Activated naive CD8-positive, alpha-beta T cell treated with anti-CD3 and anti-CD28 coated beads, Interleukin-2, amount 10 ng/mL, durations not matched to agents 7 days and 5 days (primary cell): ENCODE measurements at places on chromosomes 5 and 9. TPM values are rescaled to one million over a fixed set of nuclear protein-coding genes. Genes with fewer than 3 reads are reported as not detected.

ARID3C gene
- total RNA-seq: not detected

JAK2 gene
- total RNA-seq: 23.5 TPM

PCDHB13 gene
- not detected for total RNA-seq

AGXT2 gene
- total RNA-seq: not detected

GZMA gene
- total RNA-seq: 250 TPM

SPDL1 gene
- total RNA-seq: 35.0 TPM

FAM151B gene
- 1.0 TPM for total RNA-seq

CCNI2 gene
- total RNA-seq: 8.9 TPM

CTXN3 gene
- not detected for total RNA-seq

ARSI gene
- not detected for total RNA-seq

SLC6A3 gene
- total RNA-seq: not detected

OR1Q1 gene
- 0.33 TPM for total RNA-seq

GRCh38 chr9:130459941-130460669, 15.3 kb downstream of the ASS1 start:
- DNase-seq: no peak

DNA sequence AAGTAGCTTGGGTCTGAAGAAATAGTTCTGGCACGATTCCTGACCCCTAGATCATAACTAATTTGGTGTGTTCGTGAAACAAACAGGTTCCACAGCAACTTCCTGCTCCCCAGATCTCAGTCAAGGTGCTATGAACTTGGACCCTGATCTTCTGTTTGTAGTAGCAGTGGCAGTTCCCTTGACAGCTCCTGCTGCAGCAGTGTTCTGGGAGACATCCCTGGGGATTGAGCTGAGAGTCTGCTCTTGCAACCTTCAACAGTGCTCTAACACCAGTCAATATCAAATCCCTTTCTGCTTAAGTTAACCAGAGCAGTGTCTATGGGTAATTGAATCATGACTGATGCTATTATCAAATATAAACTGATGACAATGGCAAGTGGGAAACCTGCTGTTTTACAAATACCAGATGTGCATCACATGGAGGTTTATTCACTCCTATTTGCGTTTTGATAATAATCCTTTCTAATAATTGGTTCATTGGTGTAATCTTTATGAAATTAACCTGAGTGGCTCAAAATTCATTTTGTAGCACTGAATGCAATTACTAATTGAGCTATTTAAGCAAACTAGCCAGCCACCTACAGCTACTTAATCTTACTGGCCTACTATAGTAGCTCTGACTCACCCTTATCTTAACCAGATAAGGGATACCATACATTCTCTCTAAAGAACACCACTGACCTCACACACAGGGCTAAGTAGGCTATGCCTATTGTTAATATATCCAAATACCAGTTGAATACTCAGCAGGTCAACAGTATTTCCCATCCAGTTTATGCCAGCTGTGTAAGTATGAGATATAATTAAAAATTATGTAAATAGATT, 21.9 kb downstream of the KDM4C start:
- no peak for DNase-seq

DNA sequence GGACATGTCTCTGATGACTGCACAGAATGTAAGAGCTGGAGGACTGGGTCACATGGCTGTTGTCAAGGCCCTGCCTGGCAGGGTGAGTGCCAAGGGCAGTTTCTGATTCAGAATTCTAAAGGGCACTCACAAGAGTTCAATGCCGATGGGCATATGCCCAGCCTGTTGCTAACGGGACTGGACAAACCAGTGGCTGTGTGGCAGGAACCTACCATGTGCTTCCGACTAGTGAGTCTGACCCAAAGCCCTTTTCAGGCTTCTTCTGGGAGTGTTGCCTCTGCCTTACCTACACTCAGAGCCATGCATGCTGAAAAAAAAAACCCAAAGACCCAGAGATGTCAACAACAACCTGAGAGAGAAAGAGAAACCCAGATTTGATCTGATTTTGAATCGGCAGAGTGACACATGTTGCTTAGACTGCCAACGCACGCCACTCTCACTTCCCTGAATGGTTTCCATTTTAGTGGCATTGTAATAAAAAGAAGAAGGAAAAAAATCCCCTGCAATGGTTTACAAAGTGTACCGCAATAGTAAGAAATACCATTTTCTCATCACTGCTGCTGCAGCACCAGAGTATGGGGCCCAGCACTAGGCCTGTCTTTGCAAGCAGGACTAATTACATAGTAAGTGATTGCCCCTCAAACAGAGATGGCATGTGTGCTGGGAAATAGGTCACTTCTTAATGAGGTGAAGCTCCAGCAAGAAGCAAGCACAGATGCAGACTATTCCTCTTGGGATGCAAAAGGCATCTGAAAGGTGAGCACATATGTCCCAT, 194.3 kb downstream of the PALM2AKAP2 start:
- no peak for DNase-seq

GRCh38 chr9:119272500-119273211, 96.6 kb downstream of the BRINP1 start:
- no peak for DNase-seq

DNA sequence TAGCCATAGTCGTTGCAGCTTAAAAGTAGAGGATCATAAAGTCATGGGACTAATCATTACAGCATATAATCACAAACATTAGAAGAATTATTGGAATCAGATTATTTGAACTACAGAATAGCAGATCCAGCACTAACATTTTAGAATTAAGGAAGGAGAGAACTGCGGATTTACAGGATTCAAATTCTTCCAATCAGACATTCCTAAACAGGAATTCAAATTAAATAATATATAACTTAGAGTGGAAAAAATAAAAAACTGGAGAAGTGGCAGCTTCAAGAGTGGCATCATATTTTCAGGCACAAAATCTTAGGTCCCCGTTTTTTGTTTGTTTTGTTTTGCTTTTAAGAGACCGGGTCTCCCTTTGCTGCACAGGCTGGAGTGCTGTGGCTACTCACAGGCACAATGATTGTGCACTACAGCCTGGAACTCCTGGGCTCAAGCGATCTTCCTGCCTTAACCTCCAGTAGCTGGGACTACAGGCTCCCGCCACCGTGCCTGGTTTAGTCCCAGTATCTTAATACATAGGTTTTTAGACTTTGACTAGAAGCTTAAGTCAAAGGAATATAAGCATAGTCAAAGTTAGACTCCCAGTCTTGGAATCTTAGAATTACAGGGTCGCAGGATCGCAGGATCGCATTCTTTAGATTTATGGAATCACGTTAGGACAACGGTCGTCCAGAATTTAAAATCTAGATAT, 2.1 kb upstream of the FOXE1 start:
- no peak for DNase-seq

DNA sequence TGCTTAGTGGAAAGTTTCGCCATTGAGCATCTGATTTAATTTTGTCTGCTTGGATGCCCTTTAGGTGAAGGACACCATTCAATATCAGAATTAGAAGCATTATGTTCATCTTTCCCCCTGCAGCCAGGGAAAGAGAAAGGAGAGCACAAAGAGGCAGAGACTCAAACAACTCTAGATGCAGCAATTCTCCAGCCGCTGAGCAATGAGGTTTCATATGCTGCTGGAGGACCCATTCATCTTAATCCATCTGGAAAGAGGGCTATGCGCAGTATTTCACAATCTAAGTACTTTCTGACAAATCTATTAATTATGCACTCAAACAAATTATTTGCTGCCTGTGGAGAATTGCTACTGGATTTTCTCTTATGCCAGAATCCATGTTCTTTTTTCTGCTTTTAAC, 527.0 kb upstream of the TUSC1 start:
- no peak for DNase-seq

- no peak for DNase-seq
Observed at GRCh38 chr5:39254671-39255070, 35.3 kb upstream of the FYB1 start.

- DNase-seq: no peak
Observed at GRCh38 chr5:32230356-32231099, 56.4 kb upstream of the GOLPH3 start.

- no peak for DNase-seq
Observed at GRCh38 chr5:134188092-134188491, 11.3 kb upstream of the SKP1 start.

DNA sequence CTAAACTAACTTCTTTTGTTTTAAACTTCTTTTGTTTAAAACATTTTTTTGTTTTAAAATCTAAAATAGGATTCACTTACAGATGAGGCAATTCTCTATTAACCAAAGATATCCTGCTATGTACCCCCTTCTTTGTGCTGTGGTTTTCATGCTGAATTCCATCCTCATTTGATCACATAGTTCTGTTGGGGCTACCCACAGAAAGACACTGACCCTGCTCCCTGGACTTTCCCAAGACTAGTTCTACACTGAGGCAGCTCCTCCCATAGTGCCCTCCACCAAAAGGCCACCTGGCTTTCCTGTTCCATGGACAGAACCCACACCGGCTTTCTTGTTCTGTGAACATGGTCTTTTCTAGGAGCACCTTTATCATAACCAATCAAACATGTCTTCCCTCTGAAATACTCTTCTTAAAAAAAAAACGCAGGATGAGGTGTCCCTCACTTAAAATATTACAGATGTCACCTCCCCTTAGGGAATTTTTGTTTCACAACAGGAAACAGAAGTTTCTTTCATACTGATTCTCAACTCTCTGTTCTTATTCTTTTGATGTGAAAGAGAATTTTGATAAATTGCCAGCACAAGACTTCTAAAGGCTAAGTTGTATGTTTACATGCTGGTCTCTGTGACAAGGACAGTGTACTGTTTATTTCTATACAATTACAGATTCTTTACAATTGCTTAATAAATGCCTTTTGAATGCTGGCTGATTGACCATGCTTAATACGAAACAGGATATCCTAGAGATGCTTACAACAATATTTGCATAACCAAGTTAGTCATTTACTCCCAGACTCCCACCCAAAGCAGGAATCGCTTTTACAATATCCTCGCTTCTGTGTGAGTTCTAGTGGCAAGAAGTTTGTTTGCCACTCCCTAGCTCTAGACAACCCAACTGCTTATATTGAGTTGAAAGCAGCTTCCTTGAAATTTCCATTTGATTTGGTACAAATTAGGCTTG, 300.4 kb downstream of the DTWD2 start:
- no peak for DNase-seq

DNA sequence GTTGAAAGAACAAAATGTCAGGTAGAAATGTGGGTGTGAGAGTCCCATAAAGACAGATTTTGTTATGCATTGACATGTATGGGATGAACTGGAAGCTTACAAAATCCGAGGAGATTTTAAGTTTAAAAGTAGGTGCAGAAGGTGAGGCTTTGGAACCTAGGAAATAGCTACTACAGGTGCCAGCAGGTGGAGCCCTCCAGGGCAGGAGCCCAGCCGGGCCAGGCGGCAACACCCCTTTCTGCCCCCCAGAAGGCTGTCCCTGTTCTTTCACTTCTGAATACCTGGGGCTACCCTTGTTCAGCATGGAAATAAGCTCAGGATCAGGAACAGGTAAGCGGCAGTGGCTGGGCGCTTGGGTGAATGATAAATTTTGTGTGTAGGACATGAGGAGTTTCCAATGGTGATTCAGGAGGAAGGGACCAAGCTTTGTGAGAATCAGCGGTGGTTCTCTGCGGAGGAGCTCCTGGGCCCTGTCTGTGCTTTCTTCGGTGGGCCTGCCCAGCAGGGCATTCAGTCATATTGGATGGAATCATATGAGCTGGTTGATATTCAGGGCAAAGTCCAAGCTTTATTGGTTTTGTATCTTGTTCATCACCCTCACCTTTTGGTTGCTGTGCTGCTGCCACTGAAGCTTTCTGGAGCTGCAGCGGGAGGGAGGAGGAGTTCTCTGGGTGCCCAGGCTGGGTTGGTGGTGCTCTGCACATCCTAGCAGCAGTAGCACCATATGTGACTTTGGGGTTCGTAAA, 12.3 kb downstream of the PCBD2 start:
- no peak for DNase-seq

DNA sequence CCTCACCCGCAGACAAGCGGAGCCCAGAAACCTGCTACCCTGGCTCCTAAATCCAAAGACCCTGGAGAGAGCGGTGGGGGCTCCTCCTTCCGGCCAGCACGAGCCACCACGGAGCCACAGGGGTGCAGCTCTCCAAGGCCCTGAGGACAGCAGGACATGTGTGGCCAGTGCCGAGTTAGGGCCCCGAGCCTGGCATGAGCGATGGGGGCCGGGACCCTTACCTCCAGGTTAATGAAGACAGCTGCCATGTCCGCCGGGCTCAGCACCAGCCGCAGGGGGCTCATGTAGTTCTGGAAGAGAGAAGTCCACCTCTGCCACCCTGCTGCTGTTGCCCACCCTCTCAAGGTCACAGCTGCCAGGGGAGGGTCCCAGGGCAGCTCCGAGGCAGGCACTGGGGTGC, 68.9 kb upstream of the SARDH start:
- DNase-seq: no peak

DNA sequence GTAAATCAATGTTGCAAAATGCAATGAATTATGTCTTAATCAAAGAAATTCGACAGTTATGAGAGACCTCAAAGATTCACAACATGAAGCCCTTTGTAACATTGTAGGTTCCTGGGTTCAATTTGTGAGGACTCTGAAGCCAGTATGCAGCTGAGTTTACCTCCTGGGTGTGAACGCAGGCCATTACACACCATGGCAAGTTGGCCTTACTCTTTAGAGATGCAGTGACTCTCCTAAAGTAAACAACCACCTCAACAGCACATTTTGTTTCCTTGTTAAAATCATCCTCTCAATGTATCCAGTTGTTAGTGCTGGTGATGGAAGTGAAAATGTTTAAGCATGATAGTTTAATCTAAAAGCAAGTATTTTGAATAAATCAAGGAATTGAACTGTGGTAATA, 73.8 kb downstream of the JAKMIP2 start:
- no peak for DNase-seq

GRCh38 chr9:136590821-136591752, 45.2 kb upstream of the NOTCH1 start:
- no peak for DNase-seq

- no peak for DNase-seq
Observed at GRCh38 chr5:56309262-56309826, 76.2 kb upstream of the ANKRD55 start.

DNA sequence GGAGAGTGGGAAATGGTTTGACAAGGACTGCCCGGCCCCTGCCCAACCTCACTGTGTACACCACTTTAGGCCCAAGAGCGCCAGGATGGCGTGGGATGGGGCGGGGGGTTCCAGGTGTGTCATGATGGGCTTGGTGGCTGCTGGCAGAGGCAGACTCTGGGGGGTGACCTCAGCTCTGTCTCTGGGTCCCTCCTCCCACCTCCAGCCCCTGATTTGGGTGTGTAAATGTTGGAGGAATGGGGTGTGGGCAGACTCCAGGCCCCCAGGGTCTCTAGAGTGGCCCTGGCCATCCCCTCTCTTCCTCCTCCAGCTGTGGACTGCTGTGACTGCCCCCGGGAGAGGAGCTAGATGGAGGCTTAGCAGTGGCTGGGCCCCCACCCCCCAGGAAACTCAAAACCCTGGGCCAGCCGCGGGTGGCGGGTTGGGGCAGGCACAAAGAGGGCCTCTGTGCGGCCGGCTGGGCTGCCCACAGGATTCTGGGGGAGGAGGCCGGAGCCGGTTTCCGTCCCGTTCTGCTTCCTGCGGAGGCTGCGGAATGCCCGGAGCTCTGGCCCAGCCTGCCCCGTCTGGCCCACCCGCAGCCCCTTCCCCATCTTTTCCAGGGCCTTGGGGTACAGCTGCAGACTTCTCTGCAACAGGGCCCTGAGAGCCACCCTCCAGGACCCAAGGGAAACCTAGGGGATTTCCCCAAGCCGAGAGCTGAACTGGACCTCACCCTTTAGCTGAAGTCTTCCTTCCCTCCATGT, 23.1 kb downstream of the CXXC5 start:
- no peak for DNase-seq

- DNase-seq: no peak
Observed at GRCh38 chr5:171355302-171355724, 32.3 kb upstream of the NPM1 start.

- no peak for DNase-seq
Observed at GRCh38 chr5:33379757-33380156, 61.0 kb upstream of the TARS1 start.

- DNase-seq: no peak
Observed at GRCh38 chr5:36152324-36153297, 700 bp downstream of the SKP2 start.

- DNase-seq: no peak
Observed at GRCh38 chr5:38807570-38808483, 38.0 kb upstream of the OSMR start.
